Stimulated activated CD4-positive, alpha-beta T cell treated with anti-CD3 and anti-CD28 coated beads, Interleukin-15, amount 100 ng/mL, for 48 hours (primary cell): ENCODE measurements at places on chromosomes 1 and 21.

DNA sequence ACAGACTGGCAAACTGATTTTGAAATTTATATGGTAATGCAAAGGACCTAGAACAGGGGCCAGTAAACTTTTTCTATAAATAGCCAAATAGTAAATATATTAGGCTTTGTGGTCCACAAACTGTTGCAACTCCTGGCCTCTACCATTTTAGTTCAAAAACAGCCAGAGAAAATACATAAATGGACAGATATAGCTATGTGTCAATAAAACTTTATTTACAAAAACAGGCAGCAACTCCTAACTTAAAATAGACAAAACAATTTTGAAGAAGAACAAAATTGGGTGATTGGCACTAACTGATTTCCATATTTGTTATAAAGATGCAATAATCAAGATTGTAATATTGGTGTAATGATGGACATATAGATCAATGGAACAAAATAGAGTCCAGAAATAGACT, 6.7 kb upstream of the TRAF5 start:
- DNase-seq: no peak

DNA sequence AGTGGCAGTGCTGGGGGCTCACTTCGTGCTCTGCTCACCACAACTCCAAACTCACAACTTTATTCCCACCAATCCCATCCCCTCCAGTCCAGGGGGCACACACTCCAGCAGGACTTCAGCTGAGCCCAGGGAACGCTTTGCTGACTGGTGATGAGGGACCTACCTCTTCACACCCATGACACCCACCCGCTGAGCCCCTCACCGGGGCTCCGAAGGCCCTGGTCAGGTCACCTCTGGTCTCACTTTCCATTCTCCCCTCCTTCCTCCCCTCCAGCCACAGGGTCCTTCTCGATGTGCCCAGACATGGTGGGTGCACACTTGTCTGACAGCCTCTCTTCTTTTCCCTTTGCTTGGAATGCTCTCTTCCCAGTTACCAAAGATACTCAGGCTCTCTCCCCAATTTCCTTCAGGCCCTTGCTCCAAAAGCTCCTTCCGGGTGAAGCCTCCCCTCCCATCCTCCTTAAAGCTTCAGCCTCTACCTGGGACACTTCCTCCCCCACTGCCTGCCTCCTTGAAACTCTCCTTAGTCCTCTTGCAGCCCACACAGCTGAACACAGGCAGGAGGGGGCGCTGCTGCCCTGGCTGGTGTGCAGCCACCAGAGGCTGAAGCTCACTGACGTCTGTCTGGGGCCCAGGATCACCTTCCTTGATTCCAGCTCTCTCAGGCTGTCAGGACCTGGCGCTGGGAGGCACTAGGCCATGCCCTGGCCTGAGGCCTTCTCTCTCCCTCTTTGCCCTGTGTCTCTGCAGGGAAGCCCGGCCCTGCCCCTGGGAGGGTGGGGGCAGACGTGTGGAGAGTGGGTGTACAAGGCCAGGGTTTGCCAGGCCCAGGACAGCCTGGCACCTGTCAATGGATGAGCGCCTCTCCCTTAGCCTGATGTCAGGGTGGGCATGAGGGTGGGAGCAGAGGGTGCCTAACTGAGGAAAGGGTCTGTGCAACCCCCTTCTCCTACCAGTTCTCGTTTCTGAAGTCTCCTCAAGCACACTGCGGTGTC, 1.6 kb downstream of the KCNE1 start:
- DNase-seq: peak; percentile 56

GRCh38 chr1:29122682-29123052, 1.0 kb downstream of the TMEM200B start:
- no peak for DNase-seq

DNA sequence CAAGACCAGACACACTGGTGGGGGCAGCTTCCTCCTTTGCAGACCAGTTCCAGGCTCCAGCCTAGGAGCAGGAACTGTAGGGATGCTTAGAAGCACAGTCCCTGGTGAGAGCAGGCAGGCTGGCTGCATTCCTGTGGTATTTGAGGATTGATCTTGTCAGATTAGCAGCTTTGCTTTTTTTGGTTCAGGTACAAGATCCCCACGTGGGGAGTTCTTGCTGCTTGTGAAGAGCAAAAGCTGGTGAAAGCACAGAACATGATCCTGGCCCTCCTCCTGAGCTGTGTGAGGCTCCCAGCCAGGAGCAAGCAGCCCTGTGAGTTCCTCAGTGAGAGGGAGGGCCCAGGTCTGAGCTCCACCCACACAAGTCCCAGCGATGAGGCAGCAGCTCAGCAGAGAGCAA, 75.3 kb upstream of the ARTN start:
- DNase-seq: no peak

DNA sequence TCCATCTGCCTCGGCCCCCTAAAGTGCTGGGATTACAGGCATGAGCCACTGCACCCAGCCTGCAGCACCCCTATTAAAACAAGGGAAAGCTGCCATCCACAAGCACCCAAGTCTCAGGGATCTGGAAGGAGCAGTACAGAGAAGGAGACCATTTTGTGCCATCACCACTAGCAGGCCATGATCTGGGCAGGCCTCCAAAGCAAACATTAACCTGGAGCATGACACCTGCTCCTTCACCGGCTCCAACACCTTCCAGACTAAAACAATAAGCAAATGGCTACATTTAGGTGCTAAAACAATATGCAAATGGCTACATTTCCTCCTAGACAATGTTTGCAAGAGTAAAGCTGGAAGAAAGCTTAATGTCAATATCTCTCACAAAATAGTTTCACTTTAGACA, 16.7 kb downstream of the MEAF6 start:
- DNase-seq: no peak

DNA sequence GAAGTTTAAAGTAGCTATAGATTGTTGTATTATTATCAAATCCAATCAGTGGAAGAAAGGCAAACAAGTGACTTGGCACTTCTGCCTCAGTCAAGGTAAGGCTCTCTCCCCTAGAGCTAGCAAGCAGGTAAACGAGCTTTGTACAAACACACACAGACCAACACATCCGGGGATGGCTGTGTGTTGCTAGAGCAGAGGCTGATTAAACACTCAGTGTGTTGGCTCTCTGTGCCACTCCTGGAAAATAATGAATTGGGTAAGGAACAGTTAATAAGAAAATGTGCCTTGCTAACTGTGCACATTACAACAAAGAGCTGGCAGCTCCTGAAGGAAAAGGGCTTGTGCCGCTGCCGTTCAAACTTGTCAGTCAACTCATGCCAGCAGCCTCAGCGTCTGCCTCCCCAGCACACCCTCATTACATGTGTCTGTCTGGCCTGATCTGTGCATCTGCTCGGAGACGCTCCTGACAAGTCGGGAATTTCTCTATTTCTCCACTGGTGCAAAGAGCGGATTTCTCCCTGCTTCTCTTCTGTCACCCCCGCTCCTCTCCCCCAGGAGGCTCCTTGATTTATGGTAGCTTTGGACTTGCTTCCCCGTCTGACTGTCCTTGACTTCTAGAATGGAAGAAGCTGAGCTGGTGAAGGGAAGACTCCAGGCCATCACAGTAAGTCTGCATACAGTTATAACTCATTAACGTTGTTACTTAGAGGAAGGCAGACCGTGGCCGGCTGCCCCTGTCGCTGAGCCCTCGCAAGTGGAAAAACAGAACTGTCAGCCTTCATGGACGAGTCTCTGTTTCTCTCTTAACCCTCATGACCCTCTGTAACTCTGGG, at the start of gene PALMD:
TSS of gene PALMD (plus strand) at position 415 of the 833 bp plus-strand sequence. CDS start at position 620, 205 bp downstream.
- DNase-seq: no peak

- no peak for DNase-seq
These were observed 13.7 kb downstream of the CD34 start for GRCh38 chr1:207897188-207897587.

DNA sequence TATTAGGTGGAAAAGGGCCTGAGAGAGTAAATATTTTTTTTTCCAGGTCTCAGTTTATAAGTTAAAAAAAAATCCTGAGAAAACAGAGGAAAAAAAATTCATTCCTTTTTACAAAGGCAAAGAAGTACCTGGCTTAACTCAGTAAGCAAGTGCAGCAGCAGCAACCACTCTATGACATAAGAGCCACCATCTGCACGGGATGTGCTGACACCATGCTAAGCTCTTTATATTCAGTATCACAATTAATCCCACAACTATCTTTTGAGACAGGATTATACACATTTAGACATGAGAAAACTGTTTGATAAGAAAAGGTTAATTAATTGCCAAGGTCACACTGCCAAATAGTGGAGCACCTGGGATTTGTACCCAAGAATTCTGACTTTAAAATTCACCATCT, 13.4 kb upstream of the DPT start:
- DNase-seq: no peak

- no peak for DNase-seq
These were observed 12.7 kb downstream of the SPATC1L start for GRCh38 chr21:46171585-46171984.

GRCh38 chr1:3463408-3463863, 9.0 kb downstream of the ARHGEF16 start:
- no peak for DNase-seq

- no peak for DNase-seq
These were observed 4.2 kb upstream of the TFF3 start for GRCh38 chr21:42319376-42319775.

DNA sequence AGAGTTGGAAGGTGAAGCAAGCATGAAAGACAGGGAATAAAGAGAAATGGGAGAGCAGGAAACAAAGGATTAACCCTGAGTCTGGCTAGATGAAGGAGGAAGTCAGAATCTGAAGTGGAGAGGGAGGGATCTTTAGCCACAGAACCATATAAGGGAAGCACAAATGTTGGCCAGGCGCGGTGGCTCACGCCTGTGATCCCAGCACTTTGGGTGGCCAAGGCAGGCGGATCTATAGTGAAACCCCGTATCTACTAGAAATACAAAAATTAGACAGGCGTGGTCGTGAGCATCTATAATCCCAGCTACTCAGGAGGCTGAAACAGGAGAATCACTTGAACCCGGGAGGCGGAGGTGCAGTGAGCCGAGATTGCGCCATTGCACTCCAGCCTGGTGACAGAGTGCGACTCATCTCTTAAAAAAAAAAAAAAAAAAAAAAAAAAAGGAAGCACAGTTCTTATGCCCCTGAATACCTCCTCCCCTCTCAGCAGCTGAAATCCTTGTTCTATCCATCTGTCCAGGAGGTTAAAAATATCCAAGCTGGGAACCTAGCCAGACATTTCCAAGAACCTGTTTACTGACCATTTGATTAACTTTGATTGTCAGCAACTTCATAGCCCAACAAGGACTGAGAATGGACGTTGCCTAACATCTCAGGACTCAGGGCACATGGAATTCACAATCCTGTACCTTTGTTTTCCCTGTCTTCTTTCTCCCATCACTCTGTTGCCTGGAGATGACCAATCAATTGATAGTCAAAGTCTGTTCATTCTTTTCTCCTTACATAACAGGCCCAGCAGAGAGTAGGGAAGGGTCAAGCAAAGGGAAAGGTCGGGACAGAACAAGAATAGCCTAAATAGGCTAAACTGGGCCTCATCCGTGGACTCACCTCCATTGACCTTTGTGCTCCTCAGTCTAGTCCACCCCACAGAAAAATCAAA, 10.6 kb downstream of the TXNIP start:
- no peak for DNase-seq

DNA sequence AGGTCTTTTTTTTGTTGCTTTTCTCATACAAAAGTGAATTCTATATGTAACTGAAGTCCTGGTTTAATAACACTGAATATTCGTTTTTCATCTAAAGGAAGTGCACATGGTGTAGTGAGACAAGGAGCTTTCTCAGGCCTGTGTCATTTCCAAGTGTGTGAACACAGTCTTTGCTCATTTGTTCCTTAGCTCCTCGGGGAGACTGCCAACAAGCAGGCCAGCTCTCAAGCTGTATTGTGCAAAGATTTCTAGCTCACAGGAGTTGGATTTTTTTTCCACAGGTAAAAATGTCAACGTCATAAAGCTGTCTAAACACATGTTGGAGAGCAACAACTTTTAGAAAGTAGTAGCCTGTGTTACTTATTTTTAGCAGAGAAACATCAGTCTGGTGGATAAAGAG, 87.8 kb upstream of the S1PR1 start:
- no peak for DNase-seq

DNA sequence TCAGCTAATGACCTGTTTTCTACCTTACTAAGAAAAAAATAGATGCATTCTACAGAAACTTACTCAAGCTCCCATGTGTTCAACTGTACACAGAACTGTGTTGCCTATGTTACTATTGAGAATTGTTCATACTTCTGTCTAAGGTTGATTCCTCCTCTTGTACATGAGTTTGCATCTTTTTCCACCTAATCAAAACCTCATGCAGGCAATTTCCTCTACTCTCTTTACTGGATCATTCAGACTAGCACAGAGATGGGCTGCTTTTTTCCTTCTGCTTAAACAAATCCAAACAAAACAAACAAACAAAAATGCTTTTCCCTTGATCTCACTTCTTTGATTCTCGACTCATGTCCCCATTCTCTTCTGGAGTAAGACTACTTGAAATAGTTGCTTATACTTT, 58.8 kb upstream of the PTGFR start:
- DNase-seq: no peak

DNA sequence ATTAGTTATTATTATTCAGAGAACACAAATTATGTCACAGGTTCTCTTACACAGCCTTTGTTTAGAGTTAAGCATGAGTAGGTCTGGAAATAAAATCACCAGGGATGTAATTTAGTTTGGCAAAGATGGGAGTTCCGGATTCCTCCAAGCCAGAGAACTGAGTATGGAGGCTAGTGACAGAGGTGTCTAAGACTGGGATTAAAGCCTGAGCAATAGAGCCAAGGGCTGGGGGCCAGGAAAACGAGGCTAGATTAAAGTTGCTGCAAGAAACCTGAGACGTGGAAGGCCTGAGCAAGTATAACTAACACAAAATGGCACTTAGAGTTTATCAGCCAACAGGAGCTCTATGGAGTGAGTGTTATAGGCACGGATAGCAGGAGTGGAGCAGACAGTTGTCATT, 381.6 kb downstream of the SRGAP2C start:
- no peak for DNase-seq

GRCh38 chr1:14365301-14365988, 233.0 kb upstream of the KAZN start:
- no peak for DNase-seq

DNA sequence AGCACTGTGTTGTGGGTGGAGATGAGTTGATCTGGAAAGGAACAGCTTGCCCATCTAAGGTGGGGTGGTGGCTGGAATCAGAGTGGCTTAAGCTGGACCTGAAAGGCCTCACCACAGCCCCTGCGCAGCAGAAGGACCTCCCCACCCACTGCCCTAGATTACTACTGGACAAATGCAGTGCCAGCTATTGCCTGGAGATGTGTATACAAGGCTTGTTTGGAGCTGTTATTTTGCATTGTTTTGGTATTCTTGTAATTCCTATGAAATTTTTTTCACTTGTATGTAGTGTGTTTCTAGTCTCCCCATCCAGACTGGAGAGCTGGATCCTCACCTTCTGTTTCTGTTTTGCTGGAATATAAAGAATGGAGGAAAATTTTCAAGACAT, 1.3 kb upstream of the SLC30A1 start:
- no peak for DNase-seq

- DNase-seq: no peak
These were observed 29.0 kb downstream of the PKP1 start for GRCh38 chr1:201312298-201312697.

DNA sequence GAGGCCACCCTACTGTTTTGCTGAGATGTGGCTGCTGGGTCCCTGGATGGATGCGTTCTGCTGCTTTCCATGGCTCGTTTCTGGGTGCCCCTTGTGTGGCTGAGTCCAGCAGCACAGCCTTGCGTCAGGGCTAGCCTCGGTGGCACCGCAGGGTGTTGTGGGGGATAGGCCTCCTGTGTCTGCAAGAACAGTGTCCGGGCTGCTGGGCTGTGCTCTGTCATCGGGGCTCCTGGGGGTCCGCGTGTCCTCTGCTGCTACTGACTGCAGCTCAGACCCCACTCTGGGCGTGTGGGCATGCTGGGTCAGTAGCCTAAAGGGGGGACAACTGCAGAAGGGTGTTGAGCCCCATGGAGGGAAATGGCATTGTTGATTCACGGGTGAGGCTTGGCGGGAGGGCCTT, 4.9 kb downstream of the RRP1 start:
- DNase-seq: no peak

GRCh38 chr1:222233444-222234158, 314.3 kb downstream of the HHIPL2 start:
- no peak for DNase-seq
